Progenitor cell of endocrine pancreas (in vitro differentiated cells): ENCODE measurements at places on chromosomes 12 and 14.

- peaks cover 17% of the 10 kb centered on the region for H3K4me1 ChIP-seq
- no peak overlapping the region for H3K4me3 ChIP-seq
- DNase-seq: no peak
- no peak overlapping the region for H3K27ac ChIP-seq
- no peaks in the 10 kb centered on the region for H3K36me3 ChIP-seq
These were observed 122.7 kb downstream of the C12orf42 start for GRCh38 chr12:103373088-103373523.

- no peak for DNase-seq
- H3K4me3 ChIP-seq: no peak overlapping the region
- no peak overlapping the region for H3K27ac ChIP-seq
- H3K4me1 ChIP-seq: no peaks in the 10 kb centered on the region
- peaks cover 91% of the 10 kb centered on the region for H3K27me3 ChIP-seq
These were observed 103.3 kb upstream of the FZD10 start for GRCh38 chr12:130058926-130059472.

DNA sequence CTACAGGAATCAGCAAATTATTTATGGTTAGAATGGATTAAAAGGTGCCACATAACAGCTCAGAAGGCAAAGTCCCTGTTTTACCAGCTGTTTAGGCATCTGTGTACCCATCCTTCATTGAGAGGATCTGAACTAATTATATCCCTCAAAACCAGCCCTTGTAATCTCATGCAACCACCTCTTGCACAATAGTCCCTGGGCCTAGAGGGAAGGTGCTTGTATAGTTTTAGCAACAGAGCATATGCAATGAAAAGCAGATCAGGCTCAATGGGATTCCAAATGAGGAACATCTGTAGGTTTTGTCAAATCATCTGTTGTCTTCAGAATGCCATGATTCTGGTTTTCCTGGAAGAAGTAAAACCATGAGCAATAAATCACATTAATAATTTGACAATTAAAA lies 26.0 kb upstream of the GLIPR1L2 start:
- no peaks in the 10 kb centered on the region for H3K4me1 ChIP-seq
- H3K27me3 ChIP-seq: no peaks in the 10 kb centered on the region
- no peak overlapping the region for H3K27ac ChIP-seq
- no peaks in the 10 kb centered on the region for H3K36me3 ChIP-seq
- no peak for DNase-seq
- H3K4me3 ChIP-seq: no peak overlapping the region

- H3K36me3 ChIP-seq: peaks cover 19% of the 10 kb centered on the region
- no peaks in the 10 kb centered on the region for H3K4me1 ChIP-seq
- H3K27ac ChIP-seq: no peak overlapping the region
- H3K27me3 ChIP-seq: no peaks in the 10 kb centered on the region
These were observed 57.4 kb downstream of the BAZ1A start for GRCh38 chr14:34817768-34818167.

DNA sequence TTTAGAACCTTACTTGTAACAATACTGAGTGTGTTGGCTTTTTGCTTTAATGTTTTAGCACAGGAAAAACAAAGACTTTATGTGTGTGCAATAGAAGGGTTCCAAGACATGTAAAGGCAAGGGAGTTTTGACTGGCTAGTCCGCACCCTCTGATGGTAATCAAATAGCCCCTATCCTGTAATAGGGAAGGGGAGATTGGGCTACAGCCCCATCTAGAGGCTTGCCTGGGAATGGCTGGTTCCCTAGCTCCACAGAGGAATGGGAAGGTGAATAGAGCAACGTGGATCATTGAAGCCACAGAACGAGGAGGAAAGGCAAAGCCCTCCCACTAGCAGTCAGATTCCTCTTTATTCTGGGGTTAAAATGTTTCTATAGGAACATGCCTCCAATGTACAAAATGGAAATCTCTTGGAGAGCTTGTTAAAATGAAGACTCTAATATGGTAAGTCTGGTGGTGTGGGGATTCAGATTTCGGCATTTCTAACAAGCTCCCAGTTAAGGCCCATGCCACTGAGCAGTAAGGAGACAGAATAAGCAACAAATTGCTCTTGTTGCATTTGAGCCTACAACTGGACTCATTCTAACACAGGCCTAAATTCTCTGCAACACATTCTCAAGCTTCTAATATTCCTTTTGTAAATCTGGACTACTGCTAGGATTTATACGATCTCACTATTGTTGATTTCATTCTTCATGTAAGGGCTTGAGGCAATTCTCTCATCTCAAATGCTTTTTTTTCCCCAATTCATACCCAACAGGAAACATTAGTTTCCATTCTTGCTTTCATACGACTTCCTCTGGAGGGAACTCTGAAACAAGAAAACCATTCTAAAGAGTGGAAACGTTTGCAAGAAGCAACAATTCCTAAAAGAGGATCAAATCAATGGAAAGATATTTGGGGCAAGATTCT lies 57.1 kb downstream of the NIN start:
- no peak overlapping the region for H3K27ac ChIP-seq
- DNase-seq: peak; percentile 37
- H3K27me3 ChIP-seq: no peaks in the 10 kb centered on the region

DNA sequence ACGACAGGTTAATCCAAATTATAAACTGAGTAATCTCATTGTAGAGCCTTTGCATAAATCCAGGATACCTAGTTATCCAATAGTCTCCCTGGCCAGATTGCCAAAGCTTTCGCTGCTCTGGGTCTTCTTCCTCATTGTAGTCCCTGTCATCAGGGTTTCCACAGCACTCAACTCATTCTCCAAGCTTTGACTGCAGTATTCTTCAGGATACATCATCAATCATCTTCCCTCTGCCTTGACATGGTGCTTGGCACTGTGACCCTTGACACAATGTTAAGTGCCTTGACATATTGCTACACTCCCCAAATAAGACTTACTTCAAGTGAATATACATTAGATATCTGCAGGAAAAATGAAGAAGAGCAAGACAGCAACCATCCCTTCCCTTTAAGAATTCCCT lies 60.1 kb upstream of the RESF1 start:
- no peaks in the 10 kb centered on the region for H3K27me3 ChIP-seq
- H3K36me3 ChIP-seq: peaks cover 3% of the 10 kb centered on the region
- peaks cover 26% of the 10 kb centered on the region for H3K4me1 ChIP-seq
- DNase-seq: no peak

DNA sequence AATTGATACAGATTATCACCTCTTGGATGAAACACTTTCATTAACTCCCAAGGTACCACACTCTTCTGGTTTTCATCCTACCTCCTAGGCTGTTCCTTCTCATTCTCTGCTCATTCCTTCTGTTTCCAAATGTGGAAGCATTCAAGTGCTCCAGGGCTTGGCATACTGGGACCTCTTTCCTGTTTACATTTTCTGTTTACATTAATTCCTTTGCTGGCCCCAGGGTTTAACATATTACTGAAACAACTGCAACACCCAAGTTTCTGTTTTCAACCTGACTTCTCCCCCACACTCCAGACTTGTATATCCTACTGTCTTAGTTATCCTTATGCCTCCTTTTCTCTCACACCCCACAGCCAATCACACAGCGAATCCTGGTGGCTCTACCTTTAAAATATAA lies 386.3 kb upstream of the GARIN6 start:
- H3K36me3 ChIP-seq: no peaks in the 10 kb centered on the region
- H3K4me1 ChIP-seq: peaks cover 10% of the 10 kb centered on the region
- no peak overlapping the region for H3K27ac ChIP-seq
- no peaks in the 10 kb centered on the region for H3K27me3 ChIP-seq
- DNase-seq: no peak

GRCh38 chr12:88398031-88398430 lies 182.2 kb downstream of the KITLG start:
- H3K27ac ChIP-seq: no peak overlapping the region
- no peaks in the 10 kb centered on the region for H3K36me3 ChIP-seq
- no peaks in the 10 kb centered on the region for H3K27me3 ChIP-seq
- DNase-seq: no peak

- H3K27ac ChIP-seq: no peak overlapping the region
- no peak overlapping the region for H3K4me3 ChIP-seq
- peaks cover 1% of the 10 kb centered on the region for H3K36me3 ChIP-seq
- peaks cover 18% of the 10 kb centered on the region for H3K27me3 ChIP-seq
- H3K4me1 ChIP-seq: peaks cover 4% of the 10 kb centered on the region
- DNase-seq: no peak
These were observed 194.7 kb upstream of the RTL1 start for GRCh38 chr14:101098177-101098576.

DNA sequence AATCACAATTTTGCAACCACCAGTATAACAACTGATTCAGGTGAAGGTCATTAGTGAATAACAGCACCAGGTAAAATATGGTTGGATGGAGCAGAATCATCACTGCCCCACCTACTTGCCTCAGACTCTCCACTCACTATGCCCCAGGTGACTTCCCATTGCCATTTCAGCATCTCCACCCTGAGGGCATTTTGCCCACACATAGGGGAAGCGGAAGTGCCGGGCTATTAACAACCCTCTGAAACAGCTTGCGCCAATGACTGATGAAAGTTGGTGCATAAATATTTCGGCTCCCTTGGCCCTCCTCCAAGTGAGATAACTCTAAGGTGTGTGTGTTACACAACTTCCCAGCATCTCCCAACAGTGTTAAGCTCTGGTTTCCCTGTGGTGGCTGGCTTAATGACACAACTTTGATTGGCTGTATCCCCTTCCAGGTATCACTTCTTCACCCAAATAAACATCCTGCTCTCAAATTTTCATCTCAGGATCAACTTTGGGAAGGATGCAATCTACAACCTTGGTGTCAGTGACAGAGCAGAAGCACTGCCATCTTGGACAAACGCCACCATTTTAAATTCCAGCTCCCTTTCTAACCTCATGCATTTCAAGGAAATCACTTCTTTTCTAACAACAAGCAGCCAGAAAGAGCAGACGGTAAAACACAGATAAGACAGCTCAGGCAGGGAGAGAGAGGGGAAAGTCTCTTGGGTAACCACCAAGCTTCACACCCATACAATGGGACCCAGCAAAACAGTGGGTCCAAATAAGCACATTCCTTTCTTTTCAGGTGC lies 73.6 kb upstream of the PPP2R5C start:
- no peak for DNase-seq
- H3K36me3 ChIP-seq: no peaks in the 10 kb centered on the region
- no peak overlapping the region for H3K27ac ChIP-seq
- H3K4me3 ChIP-seq: no peak overlapping the region
- H3K4me1 ChIP-seq: no peaks in the 10 kb centered on the region

GRCh38 chr14:50944647-50945413 lies 547 bp upstream of the PYGL start:
- H3K4me1 ChIP-seq: peaks cover 12% of the 10 kb centered on the region
- peak overlapping the region; percentile 81 for H3K4me3 ChIP-seq
- peak overlapping the region; percentile 25 for H3K27ac ChIP-seq
- H3K36me3 ChIP-seq: no peaks in the 10 kb centered on the region
- DNase-seq: no peak

- H3K4me1 ChIP-seq: peaks cover 14% of the 10 kb centered on the region
- no peak overlapping the region for H3K27ac ChIP-seq
- H3K36me3 ChIP-seq: peaks cover 4% of the 10 kb centered on the region
- no peak for DNase-seq
These were observed 236.0 kb upstream of the DIO3 start for GRCh38 chr14:101325319-101325718.

- H3K27ac ChIP-seq: no peak overlapping the region
- peaks cover 24% of the 10 kb centered on the region for H3K36me3 ChIP-seq
- no peaks in the 10 kb centered on the region for H3K4me1 ChIP-seq
- DNase-seq: no peak
These were observed 17.2 kb downstream of the REM2 start for GRCh38 chr14:22900081-22900799.

- H3K27me3 ChIP-seq: no peaks in the 10 kb centered on the region
- H3K36me3 ChIP-seq: peaks cover 4% of the 10 kb centered on the region
- DNase-seq: no peak
- H3K4me1 ChIP-seq: peaks cover 3% of the 10 kb centered on the region
- H3K27ac ChIP-seq: no peak overlapping the region
These were observed 368.0 kb downstream of the CCDC91 start for GRCh38 chr12:28558250-28558649.

DNA sequence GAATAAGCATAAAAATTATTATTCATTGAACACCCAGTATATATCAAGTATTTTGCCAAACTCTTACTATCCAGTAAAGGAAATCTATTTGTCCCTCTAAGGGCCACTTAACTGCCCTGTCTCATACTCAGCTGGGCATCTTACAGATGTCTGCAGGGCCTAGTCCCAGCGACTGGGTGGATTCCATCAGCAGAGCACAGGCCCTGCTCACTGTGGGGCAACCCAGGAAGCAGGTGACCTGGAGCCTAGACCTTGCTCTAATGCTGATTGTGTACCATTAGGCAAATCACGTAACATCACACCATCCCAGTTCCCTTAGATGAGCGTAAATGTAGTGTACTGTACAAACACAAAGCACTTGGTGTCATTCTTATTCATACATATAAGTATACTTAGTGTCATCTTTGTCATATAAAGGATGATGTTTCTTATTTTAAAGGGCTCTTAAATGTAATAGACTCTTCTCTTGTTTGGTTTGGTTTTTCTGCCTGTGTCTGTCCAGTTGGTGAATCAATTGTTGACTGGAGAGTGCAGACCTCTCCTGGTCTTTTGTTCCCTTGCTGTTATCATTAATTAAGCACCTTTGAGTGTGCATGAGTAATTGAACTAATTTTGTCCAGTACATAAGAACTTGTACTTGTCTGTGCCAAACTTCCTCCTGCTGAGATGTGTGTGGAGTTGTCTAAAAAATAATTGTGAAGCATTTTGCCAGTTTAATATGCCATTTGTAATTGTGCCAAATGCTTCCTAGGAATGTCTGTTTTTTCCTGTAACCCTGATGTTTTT lies 49.3 kb downstream of the RAB35 start:
- no peak overlapping the region for H3K27ac ChIP-seq
- peaks cover 12% of the 10 kb centered on the region for H3K4me1 ChIP-seq
- H3K27me3 ChIP-seq: peaks cover 7% of the 10 kb centered on the region

GRCh38 chr14:89618330-89618708 lies 201.3 kb upstream of the FOXN3 start:
- peak overlapping the region; percentile 86 for H3K4me3 ChIP-seq
- H3K4me1 ChIP-seq: peaks cover 29% of the 10 kb centered on the region
- no peaks in the 10 kb centered on the region for H3K36me3 ChIP-seq
- DNase-seq: no peak
- H3K27me3 ChIP-seq: peaks cover 32% of the 10 kb centered on the region

- peaks cover 6% of the 10 kb centered on the region for H3K36me3 ChIP-seq
- no peak overlapping the region for H3K27ac ChIP-seq
- DNase-seq: no peak
- H3K27me3 ChIP-seq: no peaks in the 10 kb centered on the region
- H3K4me1 ChIP-seq: peaks cover 3% of the 10 kb centered on the region
These were observed 449.6 kb upstream of the RGS6 start for GRCh38 chr14:71482671-71483070.

- H3K27ac ChIP-seq: no peak overlapping the region
- peaks cover 4% of the 10 kb centered on the region for H3K27me3 ChIP-seq
- H3K4me3 ChIP-seq: no peak overlapping the region
- no peaks in the 10 kb centered on the region for H3K4me1 ChIP-seq
These were observed 140.4 kb upstream of the GZMB start for GRCh38 chr14:24774187-24774915.

- no peak for DNase-seq
- no peak overlapping the region for H3K4me3 ChIP-seq
- peaks cover 4% of the 10 kb centered on the region for H3K4me1 ChIP-seq
- H3K27ac ChIP-seq: no peak overlapping the region
These were observed 571.4 kb downstream of the NOVA1 start for GRCh38 chr14:26026384-26026783.

GRCh38 chr14:102295270-102295669 lies 9.7 kb downstream of the MOK start:
- no peak for DNase-seq
- H3K4me1 ChIP-seq: peaks cover 5% of the 10 kb centered on the region
- H3K27ac ChIP-seq: peak overlapping the region; percentile 57

GRCh38 chr12:15648558-15648957 lies 140.6 kb downstream of the EPS8 start:
- no peaks in the 10 kb centered on the region for H3K27me3 ChIP-seq
- no peak for DNase-seq
- H3K27ac ChIP-seq: no peak overlapping the region
- H3K4me1 ChIP-seq: peaks cover 2% of the 10 kb centered on the region

GRCh38 chr14:74913986-74914573 lies 9.0 kb downstream of the RPS6KL1 start:
- H3K27ac ChIP-seq: no peak overlapping the region
- no peak overlapping the region for H3K4me3 ChIP-seq
- DNase-seq: peak; percentile 40
- no peaks in the 10 kb centered on the region for H3K36me3 ChIP-seq
